H7 (cell line): ENCODE measurements at places on chromosomes 5 and 9.

DNA sequence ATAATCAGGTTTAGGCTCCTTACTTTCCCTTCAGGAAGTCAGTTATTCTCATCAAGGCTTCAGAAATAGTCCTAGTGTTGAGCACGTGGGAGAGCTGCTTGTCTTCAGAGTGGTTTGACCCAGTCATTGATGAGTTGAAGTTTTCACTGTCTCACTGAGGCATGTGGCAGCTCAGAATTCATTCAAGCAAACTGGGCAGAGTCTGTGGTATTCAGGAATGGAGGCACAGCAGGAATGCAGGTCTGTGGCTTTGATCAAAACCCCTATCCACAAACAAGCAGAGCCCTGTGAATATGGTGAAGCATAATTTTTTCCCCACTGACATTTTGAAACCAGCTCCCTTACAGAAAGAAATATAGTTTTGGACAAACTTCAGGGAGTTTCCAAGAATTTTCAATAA is 207.3 kb downstream of the CD180 start:
- DNase-seq = no peak

- no peak for DNase-seq
These were observed 763.6 kb downstream of the TAF11L14 start for GRCh38 chr5:18397891-18398290.

DNA sequence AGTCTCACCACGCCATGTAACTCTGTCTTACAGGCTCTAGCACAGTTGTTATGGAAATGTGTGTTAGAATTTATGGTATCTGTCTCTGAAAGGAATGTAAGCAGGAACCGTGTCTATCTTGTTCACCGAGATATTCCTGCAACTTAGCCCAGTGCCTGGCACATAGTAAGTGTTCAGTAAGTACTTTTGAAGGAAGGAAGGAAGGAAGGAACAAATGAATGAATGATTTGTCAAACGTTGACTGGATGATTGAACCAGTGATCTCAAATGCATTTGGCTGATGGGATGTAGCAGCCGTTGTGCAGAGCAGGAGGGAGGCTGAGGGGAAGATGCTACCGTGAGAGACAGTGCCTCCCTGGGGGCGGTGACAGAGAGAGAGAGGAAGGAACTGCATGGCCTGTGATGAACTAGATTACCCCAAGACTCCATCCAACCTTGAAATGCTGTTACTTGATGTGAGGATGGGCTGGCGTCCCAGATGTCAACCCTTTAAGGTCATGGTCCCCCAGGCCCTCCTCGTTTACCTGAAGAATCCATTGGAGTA is 47.5 kb upstream of the PPARGC1B start:
- no peak for DNase-seq

- no peak for DNase-seq
These were observed 27.4 kb upstream of the TOMM5 start for GRCh38 chr9:37619806-37620205.

GRCh38 chr5:54404568-54404967 is 50.9 kb upstream of the HSPB3 start:
- no peak for DNase-seq

DNA sequence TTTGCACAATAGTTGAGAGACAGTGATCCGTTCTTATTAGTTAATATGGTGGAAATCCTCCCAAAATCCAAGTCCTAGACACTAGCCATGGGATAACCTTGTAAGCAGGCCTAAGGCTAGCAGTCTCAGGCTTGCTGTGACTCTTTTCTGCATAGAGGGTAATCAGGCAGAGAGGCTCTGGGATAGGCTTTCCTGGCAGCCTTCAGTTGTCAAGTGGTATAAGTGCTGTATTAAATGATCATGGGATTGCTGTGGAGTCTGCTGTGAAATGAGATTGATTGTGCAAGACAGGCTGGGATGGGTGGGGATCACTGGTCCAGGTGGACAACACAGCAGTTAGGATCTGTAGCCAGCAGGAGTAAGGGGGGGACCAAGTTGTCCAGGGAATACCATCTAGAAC is 416.4 kb downstream of the TLE4 start:
- DNase-seq = no peak

GRCh38 chr9:112180387-112180881 is 5.3 kb upstream of the SUSD1 start:
- no peak for DNase-seq

GRCh38 chr9:73042155-73042554 is 89.3 kb upstream of the ALDH1A1 start:
- DNase-seq = no peak

DNA sequence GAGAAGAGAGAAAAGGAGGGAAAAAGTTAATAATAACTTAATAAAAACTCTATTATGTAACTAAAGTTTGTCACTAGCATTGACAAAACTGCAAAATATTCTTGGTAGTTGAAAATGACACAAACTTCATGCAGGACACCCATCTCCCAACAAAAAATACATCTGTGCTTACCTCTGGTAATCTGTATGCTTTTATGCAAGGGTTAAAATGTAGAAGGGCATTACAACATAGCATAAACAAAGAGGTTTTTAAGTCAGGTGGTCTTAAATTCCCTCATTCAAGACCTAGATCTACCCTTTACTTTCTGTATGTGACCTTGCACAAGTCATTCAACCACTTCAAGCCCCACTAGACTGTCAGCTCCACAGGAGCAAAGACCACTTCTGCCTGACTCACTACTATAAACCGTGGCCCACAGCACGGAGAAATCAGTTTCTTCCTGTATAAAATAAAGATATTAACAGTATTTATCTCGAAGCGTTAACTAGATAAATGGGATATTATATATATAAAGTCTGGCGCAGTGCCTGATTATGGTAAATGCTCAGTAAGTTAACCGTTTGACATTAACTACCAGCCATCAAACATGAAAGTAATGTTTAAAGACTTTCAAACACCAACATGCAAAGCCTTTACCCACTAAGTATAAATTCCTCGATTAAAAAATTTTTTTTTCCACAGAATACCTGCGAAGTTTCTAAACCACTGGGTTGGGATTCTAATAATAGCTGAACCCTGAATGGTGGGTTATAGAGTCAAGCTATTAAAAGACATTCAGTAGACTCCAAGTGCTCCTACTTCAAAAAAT is 2.0 kb downstream of the FBXL17 start:
- no peak for DNase-seq
